ENCODE measurements at places on chromosomes 6 and 20. TPM values are rescaled to one million over a fixed set of nuclear protein-coding genes. Genes with fewer than 3 reads are reported as not detected.
A peak's percentile ranks its signal among the peaks of the same experiment; 100 is the strongest.

DNA sequence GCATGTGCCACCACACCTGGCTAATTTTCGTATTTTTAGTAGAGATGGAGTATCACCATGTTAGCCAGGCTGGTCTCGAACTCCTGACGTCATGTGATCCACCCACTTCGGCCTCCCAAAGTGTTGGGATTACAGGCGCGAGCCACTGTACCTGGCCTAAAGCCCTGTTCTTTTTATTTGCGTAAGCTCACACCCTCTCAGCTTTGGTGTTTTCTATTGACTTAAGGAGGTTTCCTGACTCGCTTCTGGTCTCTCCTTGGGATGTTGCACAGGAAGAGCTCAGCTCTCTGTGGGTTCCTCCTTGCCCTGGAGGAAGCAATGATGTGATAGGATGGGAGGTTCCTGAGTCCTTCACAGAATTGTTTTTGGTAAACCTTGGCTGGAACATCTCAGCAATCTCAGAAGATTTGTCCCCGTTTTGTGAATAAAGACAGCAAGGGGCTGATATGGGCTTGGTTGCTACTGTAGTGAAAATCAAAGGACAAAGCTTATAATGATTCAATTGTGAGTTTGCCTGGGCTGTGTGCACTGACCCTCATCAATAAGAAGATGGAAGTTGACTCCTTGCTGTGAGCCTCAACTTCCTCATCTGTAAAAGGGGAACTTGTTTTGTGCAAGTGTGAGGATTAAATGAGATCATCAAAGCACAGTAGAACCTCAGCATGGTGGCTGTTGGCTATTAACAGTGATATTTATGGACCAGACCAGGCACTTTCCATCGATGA, 27.0 kb downstream of the TOX2 start:
- peak; percentile 31 for DNase-seq

DNA sequence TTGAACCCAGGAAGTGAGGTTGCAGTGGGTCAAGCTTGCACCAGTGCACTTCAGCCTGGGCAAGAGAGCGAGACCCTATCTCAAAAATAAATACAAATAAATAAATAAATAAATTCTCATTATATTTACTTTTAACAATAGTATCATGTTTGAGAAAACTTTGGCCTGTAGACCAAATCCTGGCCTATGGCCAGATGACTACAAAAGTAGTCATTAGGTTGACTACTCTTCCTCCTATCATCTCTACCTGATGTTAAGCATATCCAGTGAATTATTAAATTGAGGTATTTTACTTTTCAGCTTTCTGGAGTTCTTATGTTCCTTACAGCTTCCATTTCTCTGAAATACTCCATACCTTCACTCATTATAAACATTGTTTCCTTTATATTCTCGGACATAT, 280.6 kb downstream of the LAMA2 start:
- no peak for DNase-seq

DNA sequence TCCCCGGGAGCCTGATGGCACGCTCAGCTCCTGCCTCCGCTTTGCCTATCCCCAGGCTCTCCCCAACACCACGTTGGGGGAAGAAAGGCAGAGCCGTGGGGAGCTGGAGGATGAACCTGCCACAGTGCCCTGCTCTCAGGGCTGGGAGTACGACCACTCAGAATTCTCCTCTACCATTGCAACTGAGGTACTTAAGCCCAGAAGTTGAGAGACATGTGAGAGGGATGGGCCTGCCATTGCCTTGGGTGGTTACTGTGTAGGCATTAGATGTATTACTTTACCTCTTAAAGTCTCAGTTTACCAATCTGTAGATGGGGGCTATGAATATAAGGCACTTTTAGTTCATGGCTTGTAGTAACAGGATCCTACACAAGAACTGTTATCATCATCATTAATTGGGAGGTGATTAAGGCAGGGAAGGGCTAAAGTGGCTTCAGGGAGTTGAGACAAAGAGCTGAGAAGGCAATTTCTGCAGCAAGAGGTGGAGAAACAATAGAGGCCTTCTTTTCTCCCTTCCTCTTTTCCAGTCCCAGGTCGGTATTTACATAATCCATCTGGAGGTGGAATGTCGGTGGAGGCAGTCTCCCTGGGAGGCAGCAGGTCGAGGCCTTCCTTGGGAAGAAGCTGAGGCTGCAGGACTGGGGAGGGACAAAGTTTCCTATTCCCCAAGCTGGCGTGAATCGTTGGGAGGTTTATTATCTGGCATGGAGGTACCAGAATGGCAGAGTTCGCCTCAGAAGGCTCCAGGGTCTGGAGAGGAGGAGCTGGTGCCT, 691 bp downstream of the SLC22A7 start:
- DNase-seq = no peak

GRCh38 chr6:15194453-15194852, 51.4 kb upstream of the JARID2 start:
- no peak for DNase-seq

- no peak for DNase-seq
Measured at GRCh38 chr6:170329321-170329720, 22.8 kb downstream of the FAM120B start.

GRCh38 chr6:28673787-28674671, 148.3 kb downstream of the GPX5 start:
- peak; percentile 59 for DNase-seq

GRCh38 chr6:15888798-15889772, 226.3 kb upstream of the DTNBP1 start:
- no peak for DNase-seq

DNA sequence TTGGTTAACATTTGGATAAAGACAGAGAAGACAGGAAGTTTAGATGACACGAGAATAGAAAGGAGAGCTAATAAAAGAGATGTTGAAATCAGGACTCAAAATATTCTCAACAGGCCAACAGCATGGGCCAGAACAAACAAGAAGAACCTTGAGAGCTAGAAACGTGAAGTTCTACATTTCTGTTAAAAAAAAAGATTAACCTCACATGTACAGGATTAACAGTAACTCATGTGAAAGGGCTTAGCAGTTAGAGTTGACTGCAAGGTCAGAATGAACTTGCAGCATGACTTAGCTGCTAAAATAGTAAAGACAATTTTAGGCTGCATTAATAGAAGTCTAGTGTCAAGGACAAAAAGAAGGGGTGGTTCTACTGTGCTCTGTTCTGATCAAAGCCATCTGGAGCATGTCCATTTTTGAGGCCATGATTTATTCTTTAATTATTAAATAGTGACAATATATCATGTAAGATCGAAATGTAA, 331.1 kb upstream of the HSF2 start:
- no peak for DNase-seq

DNA sequence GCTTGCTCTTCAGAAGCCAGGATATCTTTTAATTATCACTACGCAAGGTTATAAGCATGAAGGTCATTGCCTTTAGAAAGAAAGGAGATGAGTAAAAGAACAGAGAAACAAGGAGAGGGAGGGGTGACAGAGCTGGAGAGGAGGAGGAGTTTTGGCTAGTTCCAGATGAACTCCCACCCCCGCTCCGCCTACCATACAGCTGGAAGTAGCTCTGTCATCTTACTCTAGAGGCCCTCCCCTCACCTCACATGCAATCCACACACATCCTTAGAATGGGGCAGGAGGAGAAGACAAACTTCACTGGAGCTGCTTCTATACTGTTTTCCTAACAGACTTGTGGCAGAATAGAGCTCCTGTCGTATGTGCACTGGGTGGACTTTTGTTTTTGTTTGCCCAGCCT, 144.7 kb downstream of the SCML4 start:
- DNase-seq = peak; percentile 50

DNA sequence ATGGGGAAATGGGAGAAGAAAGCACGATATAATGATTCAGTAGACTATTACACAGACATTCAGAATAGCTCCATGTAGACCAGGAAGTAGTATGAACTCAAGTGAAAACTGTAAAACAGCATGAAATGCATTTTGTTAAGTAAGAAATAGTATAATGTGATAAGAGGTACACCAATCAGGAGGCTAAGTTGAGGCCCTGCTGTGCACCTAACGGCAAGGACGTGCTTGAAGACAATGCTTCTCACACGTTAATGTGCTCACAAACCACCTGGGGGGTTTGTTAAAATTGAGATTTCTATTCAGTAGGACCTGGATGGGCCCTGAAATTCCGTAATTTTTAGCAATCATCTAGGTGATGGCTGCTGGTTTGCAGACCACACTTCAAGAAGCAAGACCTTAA, 178.9 kb upstream of the SULF2 start:
- DNase-seq = no peak

GRCh38 chr6:26260110-26260637, 104.8 kb upstream of the BTN3A2 start:
- no peak for DNase-seq

- DNase-seq = no peak
Measured at GRCh38 chr20:46229478-46230105, 78.7 kb downstream of the CDH22 start.

GRCh38 chr6:4819706-4820283, 43.6 kb downstream of the CDYL start:
- DNase-seq = no peak

- DNase-seq = no peak
Measured at GRCh38 chr6:148727104-148727503, 19.7 kb upstream of the UST start.

DNA sequence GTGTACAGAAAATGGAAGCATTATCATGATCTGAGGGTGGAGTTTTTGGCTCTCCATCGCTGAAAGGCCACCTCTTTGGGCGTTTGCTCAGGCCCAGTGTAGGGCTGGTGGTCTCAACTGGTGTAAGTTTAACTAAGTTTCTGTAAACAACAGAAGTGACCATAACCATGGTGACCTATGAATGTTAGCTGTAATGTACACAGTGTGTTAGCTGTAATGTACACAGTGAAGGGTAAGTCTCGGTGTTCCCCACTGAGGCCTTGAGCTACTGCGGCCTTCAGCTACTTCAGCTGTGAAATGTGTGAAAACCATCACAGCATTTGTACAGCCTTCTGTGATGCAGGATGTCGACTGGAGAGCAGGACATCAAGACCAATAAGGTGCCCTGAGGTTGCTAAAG, 185.2 kb downstream of the MYLK4 start:
- no peak for DNase-seq

GRCh38 chr6:69768664-69769063, 28.1 kb downstream of the LMBRD1 start:
- DNase-seq = no peak

GRCh38 chr6:63997734-63998133, 362.1 kb downstream of the PHF3 start:
- DNase-seq = no peak

DNA sequence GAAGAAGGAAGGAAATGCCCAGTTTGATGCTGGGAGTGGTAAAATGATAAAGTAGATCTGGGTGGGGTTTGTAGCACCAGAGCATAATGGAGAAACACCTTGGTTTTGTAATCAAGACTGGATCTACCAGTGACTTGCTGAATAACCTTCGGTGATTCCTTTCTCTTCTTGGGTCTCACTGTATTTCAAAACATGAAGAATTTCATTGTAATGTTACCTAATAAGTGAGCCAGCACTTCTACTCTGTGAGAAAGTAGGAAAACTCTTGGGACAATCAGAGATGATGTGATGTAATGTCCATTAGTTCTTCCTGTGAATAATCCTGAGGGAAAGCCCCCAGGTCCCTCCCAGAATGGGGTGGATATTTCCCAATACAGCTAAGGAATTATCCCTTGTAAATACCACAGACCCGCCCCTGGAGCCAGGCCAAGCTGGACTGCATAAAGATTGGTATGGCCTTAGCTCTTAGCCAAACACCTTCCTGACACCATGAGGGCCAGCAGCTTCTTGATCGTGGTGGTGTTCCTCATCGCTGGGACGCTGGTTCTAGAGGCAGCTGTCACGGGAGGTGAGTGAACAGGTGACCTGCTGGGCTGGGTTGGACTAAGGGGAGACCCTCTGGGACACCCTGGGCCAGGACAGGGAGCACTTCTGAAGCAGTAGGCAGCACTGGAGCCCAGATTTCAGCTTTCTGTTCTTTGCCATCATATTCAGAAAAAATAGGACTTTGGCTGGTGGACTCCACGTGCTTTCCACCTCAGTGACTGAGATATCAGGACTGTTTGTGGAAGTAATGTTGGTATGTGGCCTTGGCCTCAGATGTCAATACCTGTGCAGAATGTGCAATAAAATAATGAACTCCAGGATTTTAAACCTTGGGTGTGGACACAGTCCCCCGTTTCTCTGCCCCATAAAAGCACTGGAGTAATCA, at the start of gene PI3:
Gene PI3, plus strand, starts transcription at position 469 of the 931 bp plus-strand sequence. Its CDS starts 21 bp downstream, at position 490.
- DNase-seq = peak; percentile 5

DNA sequence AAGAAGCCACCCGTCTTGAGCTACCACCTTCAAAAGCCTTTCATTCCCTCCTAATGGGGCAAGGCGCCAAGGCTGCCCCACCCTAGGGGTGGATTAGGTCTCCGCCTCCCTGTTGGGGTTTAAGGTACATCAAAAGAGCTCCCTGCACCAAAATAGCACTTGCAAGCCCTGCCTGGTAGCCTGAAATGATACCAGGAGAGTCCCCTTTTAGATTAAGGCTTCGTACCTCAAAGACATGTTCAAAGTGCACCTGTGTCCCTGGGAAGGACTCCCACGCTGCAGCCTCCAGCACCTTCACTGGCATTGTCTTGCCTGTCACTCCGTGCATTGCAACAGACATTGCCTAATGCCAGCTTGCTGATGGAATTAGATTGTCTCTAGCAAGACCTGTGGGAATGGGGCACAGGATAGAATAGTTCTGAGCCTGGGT, 15.7 kb upstream of the CDKN1A start:
- DNase-seq = no peak

- DNase-seq = no peak
Measured at GRCh38 chr6:71171497-71172070, 117.0 kb upstream of the OGFRL1 start.

DNA sequence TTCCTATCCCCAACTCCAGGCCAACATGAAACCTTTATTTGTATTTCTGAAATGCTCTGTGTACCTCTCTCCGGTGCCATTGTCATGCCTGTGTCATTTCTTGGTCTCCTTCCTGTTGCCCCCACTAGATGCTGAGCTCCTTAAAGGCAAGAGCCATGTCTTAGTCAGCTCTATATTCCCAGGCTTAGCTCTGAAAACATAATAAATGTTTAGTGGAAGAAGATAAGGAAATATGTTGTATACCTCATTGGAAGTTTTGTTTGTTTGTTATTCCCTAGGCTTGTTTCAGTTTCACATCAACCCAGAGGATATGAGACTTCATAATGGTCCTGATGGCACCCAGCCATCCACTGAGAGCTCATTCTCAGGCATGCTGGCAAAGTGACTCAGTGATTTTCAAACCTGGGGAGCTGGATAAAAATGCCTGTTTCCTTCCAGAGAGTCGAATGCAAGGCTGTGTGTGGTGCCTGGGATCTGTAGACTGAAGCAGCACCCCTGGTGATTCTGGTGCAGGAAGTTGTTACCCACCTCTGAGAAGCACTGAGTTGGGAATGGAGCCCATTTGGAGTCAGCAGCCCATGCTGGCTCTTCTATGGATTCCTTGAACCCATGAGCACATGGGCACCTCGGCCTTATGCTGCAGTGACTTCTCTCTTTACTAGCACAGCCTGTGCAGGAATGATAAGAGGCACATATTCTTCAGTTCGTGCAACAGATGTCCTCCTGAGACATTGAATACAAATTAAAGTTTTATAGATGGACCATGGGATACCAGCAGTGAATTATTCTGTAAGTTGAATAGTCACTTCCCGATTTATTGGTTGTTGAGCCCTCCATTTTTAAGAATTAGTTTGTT, 205.2 kb downstream of the FARS2 start:
- peak; percentile 52 for DNase-seq

The SPDEF gene
- under 0.01 TPM for total RNA-seq

The TBXT gene
- not detected for total RNA-seq

The RNGTT gene
- 12.7 TPM for total RNA-seq

The ZSCAN12 gene
- 9.6 TPM for total RNA-seq

The CASS4 gene
- total RNA-seq = 14.9 TPM

The TTK gene
- 0.51 TPM for total RNA-seq

The NEU1 gene
- total RNA-seq = 109 TPM

The STK4 gene
- 22.9 TPM for total RNA-seq

The BTNL2 gene
- total RNA-seq = not detected

The SPATS1 gene
- under 0.01 TPM for total RNA-seq

All from fibroblast of lung (primary cell).